ENCODE measurements at places on chromosomes 7 and 10. TPM values are rescaled to one million over a fixed set of nuclear protein-coding genes. Genes with fewer than 3 reads are reported as not detected.

The PAX4 gene
- not detected for total RNA-seq

The WDR86 gene
- not detected for total RNA-seq

The WEE2 gene
- total RNA-seq: not detected

The CYP2C8 gene
- not detected for total RNA-seq
